ENCODE measurements at places on chromosomes 1 and 21.

DNA sequence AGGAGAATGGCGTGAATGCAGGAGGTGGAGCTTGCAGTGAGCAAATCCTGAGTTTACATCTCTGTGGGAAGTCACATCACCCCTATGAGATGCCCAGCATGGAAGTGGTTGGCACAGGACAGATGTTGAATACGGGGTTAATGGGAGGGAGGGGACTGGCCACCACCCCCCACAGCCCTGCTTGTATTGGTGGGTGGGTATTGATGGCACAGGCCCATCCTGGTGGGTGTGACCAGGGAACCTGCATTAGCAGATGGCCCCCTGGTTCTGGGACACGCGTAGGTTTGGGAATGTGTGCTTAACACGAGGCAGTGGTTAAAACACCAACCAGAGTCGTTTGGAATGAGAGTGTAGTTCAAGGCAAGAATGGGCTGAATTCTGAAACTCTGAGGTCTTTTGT lies 117.9 kb downstream of the PRDM2 start:
- DNase-seq, result no peak

GRCh38 chr1:47872886-47873285 lies 124.3 kb downstream of the TRABD2B start:
- DNase-seq, result no peak

DNA sequence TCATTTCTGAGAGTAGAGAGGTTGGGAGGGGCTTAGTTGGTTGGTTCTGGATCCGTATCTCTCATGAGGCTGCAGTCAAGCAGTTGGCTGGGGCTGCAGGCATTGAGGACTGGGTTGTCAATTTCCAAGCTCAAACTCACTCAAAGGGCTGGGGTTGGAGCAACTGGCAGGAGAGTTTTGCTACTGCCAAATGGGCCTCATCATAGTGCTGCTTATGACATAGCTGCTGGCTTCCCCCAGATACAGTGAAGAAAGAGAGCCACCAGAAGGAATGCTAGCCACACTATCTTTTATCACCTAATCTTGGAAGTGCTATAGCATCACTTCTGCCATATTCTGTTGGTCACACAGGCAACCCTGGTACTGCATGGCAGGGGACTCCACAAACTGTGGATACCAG lies 363.5 kb upstream of the USP24 start:
- DNase-seq, result no peak

DNA sequence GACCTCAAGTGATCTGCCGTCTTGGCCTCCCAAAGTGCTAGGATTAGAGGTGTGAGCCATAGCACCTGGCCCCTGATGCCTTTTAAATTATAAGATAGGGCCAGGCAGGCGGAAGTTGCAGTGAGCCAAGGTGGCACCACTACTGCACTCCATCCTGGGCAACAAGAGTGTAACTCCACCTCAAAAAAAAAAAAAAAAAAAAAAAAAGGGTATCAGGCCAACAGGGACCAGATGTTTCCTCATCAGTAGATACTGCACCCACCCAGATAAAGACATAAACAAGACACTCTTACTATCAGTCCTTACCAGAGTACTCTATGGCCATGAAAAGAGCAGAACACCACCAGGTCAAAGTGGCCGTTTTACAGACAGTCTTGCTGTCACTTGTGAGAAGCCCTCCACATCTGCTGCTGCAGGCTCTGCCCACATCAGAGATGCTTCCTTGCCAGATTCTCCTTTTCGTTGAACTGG lies 3.3 kb downstream of the C21orf58 start:
- DNase-seq, result no peak

- peak; percentile 92 for DNase-seq
Measured at GRCh38 chr21:31509194-31510017, 150.1 kb upstream of the SOD1 start.

GRCh38 chr1:56833088-56833487 lies 13.9 kb upstream of the FYB2 start:
- DNase-seq, result no peak
